ENCODE measurements at places on chromosomes 5 and 9.

DNA sequence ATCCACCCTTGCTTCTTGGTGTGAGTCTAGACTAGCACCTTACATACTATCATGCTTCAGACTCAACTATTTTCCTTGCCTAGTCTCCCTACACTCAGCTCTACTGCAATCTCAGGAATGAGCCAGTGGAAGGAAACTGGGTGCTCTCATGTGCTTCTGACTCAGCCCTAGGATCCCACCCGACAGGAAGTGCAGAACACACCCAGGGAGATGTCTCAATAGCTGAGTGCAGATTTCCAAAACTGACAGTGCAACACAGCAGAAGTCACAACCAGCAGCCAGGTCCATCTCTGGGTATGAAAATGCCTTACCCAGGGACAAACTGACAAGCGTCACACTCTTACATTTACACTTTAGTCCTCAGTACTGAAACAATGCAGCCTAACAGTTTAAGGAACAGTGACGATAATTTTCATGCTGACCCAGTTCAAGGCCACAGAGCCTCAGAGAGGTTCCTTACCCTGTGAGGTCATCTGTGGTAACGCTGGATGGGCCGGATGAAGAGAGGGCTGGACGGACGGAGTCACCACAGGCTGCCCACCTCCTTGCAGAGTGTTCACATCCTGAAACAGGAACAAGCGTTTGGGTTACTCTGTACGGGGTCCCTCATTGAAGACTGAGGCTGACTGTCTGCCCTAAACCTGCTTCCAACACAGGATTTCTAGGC lies 33.0 kb downstream of the FKBP15 start:
- DNase-seq, result peak; percentile 4

DNA sequence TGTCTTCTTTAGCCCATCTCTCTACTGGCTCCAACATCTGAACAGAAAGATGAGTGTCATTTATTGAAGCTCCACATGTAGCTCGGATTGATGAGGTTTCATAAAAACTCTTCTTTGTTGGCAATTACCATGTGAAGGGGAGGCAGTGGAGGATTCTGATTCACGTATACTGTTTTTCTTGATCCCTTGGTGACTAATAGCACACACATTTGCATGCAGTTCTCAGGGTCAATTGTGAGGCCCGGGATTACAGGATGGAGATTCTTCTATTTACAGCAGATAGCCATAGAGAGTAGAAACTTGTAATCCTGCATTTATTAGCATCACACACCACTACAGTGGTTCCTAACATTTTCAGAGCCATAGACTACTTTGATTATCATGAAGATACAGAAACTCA lies 133.2 kb upstream of the MARCHF11 start:
- no peak for DNase-seq

GRCh38 chr5:776862-777711 lies 7.4 kb downstream of the ZDHHC11B start:
- DNase-seq, result no peak

DNA sequence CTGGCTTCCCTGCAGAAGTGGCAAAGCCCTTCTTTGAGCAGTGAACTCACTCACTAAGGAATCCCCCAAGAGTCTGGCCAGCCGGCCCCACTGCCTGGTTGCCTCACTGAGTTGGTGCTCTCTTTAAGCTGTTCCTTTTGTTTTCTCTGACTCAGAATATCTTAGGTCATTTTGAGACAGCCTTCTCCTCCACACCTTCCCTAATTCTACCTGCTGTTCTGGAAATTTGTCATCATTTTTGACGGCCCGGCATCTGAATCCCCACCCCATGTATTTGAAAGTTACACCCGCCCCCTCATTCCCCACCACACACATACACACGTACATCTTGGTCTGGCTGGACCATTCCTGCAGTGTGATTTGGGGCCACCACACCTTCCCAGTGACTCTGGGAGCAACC lies 41.8 kb downstream of the FGF1 start:
- DNase-seq, result no peak

DNA sequence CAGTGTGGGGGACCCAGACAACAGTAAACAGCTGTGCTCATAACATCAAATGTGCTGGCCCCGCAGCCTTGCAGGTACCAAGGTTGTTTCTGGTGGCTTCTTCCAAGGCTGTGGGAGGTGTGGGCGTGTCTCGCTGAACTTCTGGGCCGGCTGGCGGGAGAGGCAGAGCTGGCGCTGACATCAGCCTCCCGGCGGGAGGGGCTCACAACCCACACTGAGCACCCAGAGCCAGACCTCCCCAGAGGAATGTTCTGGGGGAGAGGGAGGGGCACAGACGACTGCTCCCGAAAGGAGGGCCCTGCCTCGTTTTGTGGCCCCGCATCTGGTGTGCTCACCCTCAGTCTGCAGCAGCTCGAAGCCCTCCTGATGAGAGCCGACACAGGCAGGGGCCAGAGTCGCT lies 6.9 kb upstream of the SLC12A7 start:
- DNase-seq, result no peak

GRCh38 chr9:135492886-135493669 lies 7.4 kb upstream of the MRPS2 start:
- DNase-seq, result no peak

- no peak for DNase-seq
These were observed 122.6 kb downstream of the SAXO1 start for GRCh38 chr9:18910435-18910834.

DNA sequence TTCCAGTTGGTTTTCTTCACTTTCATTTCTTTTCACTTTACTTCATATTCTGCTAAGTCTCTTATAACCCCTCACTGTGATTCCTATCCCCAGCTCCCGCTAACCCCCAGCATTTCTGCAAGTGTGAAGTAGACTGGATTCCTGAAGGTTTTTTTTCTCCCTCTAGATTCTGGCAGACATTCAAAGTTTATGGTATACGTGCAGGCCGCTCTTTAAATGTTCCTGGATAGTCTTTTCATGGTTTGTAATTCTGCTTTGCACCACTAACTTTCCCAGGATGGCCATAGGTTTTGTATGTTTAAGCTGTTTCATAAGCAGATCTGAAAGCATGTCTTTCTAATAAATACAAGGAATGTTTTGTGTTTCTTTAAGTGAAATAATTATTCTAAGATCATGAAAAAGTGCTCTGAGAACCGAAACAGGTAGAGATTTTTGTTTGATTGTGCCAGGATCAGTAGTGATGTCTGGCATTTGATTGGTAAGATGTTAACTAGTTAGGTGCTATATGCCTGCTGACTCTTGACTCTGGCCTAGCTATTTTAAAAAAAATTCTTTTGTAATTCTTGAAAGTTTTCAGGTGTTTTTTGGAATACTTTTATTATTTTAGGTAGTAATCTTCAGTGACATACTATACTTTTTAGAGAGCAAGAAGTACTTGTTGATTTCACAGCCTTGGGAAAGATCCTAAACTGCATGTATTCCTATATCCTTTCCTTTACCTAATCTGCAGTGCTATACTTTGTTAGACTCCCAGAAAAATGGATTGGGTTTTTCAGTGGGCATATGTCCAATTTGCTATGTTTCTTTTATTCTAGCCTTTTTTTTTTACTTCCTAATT lies 29.7 kb downstream of the CNOT6 start:
- DNase-seq, result no peak

GRCh38 chr9:110537841-110538646 lies 41.5 kb downstream of the SVEP1 start:
- DNase-seq, result no peak

DNA sequence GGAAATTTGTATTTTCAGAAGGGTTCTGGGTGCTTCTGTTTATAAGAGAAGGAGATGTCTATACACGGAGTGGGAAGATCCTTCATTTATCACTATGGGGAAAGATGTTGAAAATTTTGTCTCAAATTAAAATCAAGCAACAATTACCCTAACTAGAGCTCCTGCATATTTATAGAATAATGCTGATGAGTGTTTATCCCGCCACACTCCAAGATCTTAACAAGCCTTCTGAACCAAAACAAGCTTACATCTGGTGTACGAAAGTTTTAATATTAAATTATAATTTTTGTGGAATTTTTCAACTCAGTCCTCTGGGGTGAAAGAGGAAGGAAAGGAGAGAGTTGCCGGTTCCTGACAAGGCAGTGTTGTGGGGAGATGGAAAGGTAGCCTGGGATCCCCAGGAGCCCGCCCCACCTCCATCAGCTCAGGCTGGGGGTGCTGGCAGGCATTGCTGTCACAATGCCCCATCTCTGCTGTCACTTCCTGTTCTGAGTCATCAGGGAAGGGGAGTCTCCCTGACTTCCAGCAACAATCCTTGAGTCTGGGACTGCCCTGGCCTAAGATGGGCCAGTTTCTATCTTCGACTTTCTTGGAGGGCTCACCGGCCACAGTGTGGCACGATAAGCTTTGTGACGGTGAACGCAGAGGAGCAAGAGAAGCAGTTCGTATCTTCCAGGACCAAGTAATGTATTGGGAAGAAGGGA lies 64.5 kb downstream of the ERAP1 start:
- DNase-seq, result no peak

- no peak for DNase-seq
These were observed 45.5 kb downstream of the UBAP1 start for GRCh38 chr9:34224349-34224748.

All from HepG2 (cell line).